CD4-positive, alpha-beta T cell treated with Interleukin-17A for 4 hours (primary cell): ENCODE measurements at places on chromosomes 2 and 18.
A peak's percentile ranks its signal among the peaks of the same experiment; 100 is the strongest.

GRCh38 chr2:207683879-207684627 lies 27.4 kb upstream of the CCNYL1 start:
- DNase-seq: no peak

DNA sequence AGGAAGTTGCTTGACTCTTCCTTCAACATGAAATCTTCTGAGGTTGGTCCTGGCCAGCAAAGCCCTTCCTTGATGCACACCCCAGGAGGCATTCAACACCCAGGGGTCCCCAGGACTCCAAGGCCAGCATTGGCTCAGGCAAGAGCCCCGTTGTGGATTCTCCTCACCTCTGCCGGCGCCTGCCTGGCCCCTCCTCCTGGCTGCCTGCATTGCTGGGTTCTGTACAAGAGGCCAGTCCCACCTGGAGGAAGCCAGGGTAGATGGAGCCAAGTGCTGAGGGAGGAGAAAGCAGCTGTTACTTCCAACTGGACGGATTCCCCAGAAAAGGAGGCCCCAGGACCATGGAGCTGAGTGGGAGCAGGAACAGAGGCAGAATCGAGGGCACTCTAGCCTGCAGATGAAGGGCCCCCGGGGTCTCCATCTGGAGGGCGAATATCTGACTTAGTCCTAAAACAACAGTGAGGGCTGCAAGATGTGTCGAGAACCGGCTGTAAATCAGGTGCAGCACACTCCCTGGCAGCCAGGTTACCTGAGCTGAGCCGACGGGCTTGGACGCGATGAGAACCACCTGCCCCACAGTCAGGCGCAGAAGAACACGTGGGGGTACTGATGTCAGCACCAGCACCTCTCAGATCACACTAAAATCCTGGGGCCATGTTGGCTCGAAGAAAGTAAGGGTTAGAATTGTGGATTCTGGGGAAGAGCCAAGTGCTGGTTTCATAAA lies 399.6 kb upstream of the SALL3 start:
- no peak for DNase-seq

GRCh38 chr2:239086325-239087020 lies 238.6 kb downstream of the TWIST2 start:
- DNase-seq: no peak

- DNase-seq: no peak
These were observed 494.8 kb downstream of the RIT2 start for GRCh38 chr18:42620657-42621056.

DNA sequence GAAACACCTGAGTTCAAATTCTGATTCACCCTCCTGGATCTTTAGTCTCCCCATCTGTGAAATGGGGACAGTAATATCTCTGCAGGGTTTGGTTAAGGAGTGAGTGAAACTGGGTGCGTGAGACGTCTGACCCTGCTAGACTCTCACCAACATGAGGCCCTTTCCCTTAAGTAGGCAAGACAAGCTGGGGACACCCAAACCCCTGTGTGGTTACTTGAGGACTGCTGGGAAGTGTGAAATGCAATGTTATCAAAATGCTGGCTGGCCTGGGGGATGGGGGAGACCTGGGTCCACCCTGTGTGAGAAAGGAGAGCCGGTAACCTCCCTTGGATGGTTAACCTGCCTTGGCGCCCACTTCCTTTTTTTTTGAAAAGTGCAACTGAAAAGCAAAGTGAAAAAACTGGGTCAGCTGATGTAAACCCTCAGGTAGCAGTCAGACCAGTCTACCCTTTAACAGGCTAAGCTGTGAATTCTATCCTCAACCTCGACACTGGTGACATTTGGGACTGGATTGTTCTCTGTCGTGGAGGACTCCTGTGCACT lies 82.3 kb downstream of the INPP5D start:
- peak; percentile 15 for DNase-seq
